Placental pericyte (primary cell): ENCODE measurements at places on chromosomes 5 and 9. TPM values are rescaled to one million over a fixed set of nuclear protein-coding genes. Genes with fewer than 3 reads are reported as not detected.

SLC6A19 gene
- not detected in 2 replicates for total RNA-seq

CDO1 gene
- total RNA-seq, result 1.3 and 6.0 TPM in 2 replicates

ELOVL7 gene
- total RNA-seq, result under 0.01 and 0.29 TPM in 2 replicates

RARS1 gene
- 146 and 180 TPM in 2 replicates for total RNA-seq

CFAP90 gene
- 0.22 TPM in 1 of 2 replicates, not detected in the other for total RNA-seq

ARL14EPL gene
- total RNA-seq, result not detected in 2 replicates

SPATA31D4 gene
- total RNA-seq, result not detected in 2 replicates

SPATA31D1 gene
- not detected in 2 replicates for total RNA-seq

PCDHB10 gene
- total RNA-seq, result 0.22 and 0.43 TPM in 2 replicates

TMEM171 gene
- total RNA-seq, result 5.5 and 30.2 TPM in 2 replicates

SEC24A gene
- 32.4 and 48.7 TPM in 2 replicates for total RNA-seq

NOXA1 gene
- 0.14 and 0.66 TPM in 2 replicates for total RNA-seq

SLC46A2 gene
- total RNA-seq, result not detected in 2 replicates

FIBCD1 gene
- 2.4 and 17.9 TPM in 2 replicates for total RNA-seq

PCDHGA5 gene
- 1.5 and 1.9 TPM in 2 replicates for total RNA-seq

PIP5KL1 gene
- 1.8 and 2.7 TPM in 2 replicates for total RNA-seq

CAMK4 gene
- total RNA-seq, result 4.2 and 11.9 TPM in 2 replicates

SOWAHA gene
- not detected in 2 replicates for total RNA-seq

CTXN3 gene
- not detected in 2 replicates for total RNA-seq
